Cerebellar nuclear complex (tissue), 1 donor: ENCODE measurements at places on chromosomes 1 and 21.
A peak's percentile ranks its signal among the peaks of the same experiment; 100 is the strongest.

GRCh38 chr1:153363641-153364040 is 6.0 kb downstream of the S100A9 start:
- no peak for DNase-seq

GRCh38 chr1:3442901-3443300 is 11.6 kb upstream of the ARHGEF16 start:
- DNase-seq, result no peak

- DNase-seq, result no peak
Measured at GRCh38 chr1:41371630-41372599, 10.7 kb downstream of the FOXO6 start.

DNA sequence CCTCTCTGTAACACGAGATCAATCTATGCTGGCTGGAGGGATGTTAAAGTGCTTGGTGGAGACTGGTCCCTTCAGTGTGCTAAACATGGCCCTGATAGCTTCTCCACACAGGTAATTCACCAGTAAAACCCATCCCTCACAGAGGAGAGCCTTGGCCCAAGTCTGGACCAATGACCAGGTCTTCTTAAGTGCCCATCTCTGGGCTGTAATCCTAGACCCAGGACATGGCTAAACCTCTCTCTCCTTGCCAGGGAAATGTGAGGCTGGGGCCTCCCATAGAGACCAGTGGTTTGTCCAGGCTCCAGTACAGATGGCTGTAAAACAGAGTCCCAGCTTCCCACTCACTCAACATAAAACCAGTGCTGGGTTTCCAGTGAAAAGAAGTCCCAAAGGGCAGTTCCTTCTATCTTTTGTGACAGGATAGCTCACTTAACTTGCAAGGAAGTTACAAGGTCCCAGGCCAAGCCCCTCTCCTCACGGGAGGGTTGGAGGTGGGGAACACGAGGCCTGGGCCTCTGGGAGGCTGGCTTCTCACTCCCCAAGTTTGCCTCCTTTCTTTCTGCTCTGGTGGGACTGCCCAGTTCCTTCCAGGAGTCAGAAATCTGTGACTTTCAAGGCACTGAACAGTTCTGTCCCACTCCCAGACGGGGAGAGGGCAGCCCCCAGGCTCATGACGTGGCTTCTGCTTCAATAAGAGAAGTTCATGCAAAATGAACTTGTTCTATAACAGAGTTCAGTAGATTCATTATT is 2.2 kb upstream of the KIF17 start:
- no peak for DNase-seq

DNA sequence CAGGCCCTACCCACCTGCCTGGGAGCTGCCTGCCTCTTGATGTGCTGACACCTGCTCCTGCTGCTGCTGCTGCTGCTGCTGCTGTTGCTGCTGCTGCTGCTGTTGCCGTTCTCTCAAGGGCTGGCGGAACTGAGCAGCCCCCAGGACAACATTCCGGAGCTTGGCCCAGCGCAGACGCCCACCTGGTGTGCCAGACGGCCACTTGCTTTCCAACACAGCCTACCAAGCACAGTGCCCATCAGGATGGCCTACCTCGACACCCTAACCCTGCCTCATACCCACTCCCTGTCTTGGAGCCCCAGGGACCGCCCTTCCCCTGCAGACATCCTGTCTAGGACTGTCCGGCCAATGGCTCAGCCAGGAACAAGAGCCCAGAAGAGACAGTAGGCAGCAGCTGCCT is 11.8 kb downstream of the DENND4B start:
- no peak for DNase-seq

DNA sequence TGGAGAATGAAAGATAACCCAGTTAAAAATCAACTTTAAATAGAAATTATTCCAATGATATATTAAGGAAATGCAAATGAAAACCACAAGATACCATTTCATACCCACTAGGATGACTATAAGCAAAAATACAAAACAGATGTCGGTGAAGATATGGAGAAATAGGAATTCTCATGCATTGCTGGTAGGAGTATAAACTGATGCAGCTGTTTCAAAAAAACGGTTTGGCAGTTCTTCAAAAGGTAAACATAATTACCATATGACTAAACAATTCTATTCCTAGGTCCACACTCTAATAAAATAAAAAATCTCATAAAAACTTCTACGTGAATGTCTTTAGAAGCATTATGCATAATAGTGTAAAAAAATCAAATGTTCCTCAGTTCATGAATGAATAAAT is 763.3 kb upstream of the BRINP3 start:
- DNase-seq, result no peak

GRCh38 chr1:228289996-228290881 is 82.4 kb downstream of the OBSCN start:
- DNase-seq, result no peak

DNA sequence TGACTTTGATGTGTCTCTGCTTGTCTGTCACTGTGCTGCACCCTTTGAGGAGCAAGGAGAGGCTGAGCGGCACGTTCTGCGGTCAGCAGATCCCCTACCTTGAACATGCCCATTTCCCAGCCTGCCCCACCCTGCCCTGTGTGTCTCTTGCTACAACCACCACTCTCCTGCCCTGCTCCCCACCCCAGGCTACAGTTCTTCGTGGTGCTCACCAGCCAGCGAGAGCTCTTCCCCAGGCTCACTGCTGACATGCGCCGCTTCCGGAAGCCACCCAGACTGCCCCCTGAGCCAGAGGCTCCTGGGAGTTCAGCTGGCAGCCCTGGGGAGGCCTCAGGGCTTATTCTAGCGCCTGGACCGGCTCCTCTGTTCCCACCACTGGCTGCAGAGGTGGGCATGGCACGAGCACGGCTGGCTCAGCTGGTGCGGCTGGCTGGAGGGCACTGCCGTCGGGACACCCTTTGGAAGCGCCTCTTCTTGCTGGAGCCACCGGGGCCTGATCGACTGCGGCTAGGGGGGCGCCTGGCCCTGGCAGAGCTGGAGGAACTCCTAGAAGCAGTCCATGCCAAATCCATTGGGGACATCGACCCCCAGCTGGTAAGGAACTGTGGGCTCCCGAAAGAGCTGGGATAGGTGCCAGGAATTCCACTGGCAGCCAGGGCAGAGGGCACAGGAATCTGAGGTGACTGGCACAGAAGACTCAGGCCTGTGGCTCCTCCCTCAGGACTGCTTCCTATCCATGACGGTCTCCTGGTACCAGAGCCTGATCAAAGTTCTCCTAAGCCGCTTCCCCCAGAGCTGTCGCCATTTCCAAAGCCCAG is 5.6 kb downstream of the HYI start:
- no peak for DNase-seq

DNA sequence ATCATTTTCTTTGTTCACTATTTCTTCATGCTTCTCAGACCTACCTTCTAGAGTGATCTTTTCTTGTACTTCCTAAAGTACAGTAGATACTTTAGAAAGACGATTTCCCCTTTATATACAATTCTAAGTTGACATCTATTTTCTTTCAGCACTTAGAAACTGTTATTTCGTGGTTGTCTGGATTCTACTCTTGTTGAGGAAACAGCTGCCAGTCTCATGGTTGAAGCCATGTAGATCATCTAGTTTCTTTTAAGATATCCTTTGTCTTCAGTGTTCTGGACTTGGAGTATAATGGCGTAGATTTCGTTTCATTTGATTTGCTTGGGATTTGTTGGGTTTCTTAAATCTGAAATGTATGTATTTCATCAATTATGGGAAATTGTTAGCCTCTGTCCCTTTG is 67.6 kb downstream of the PKN2 start:
- DNase-seq, result no peak

DNA sequence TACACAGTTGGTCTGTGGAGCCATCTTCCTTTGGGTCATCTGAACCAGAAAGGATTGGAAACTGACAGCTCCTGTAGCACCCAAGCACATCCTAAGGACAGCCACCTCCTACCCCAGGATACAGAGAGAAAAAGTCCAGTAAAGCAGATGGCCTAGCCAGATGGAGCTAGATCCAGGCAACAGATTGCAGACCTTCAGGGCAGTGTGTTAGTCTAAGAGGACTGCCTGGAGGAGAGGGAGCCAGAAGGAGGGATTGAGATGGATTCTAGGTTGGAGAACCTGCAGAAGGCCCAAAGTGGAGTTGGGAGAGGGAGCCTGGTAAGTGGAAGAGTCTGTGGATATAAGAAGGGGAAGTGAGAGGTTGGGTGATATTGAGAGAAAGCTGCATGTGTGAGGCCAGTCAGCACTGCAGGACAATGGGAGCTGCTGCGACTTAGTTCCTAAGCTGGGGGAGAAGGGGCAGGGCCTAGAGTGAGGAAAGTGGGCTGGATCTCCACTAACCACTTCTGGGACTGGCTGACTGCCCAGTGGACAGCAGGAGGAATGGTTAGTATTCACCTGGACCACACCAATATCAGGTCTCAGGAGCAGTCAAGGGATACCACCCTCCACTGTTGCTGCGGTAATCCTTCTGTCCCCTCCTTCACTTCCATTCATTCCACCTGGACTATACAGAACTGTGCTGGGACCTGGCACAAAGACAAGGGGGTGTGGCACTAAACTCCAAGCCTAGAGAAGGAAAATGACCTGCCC is 13.4 kb downstream of the BCAN start:
- no peak for DNase-seq

DNA sequence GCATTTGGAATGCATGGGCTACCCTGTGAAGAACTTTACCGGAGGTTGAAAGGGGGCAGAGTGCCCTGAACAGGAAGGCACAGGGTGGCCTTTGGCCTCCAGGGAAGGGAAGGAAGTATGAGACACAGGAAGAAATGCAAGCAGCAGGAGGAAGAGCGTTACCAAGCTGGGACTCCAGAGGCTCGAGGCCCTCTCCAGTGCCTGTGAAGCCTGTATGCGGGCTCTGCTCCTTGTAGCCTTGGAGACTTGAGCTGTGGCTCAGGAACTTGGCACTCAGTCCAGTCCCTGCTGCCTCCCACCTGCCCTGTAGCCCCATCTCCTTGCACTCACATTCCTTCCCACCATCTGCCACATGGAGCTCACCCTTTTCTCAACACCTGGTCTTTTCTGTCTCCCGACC is 33.5 kb upstream of the RNF19B start:
- DNase-seq, result peak; percentile 61

DNA sequence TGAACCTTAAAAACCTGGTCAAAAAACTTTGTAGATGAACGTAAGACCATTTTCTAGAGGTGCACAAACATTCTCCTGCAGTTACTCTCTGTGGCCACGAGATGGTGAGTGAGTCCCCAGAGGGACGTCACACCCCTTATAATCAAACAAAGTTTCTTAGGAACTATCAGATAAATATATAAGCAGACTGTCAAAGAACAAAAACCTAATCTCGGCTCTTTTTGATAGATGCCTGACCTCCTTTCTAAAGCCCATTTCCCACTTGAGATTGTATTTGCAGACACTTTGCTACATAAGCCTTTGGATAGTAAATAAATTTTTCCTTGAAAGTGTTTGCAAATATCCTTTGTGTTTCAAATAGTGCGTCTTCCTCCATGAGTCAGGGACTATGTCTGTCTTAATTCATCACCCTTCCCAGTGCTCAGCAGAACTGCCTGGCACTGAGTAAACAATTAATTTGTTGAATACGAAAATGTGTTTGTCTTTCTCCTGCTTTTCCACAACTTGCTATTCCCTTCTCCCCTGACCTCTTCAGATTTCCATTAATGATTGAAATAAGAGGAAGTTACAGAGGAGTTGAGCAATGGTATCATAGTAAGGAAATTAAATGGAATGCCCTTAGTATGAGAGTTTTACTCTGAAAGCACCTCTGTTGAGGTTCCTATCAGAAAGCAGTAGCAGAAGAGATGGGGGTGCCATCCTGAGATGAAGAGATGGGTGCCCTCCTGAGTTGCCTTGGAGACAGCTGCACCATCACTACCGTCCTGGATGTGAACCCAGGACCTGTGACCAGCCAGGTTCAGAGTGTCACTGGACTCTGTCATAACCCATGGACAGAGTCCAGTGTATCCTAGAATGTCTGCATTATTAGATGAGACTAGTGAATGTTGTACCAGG is 57.8 kb upstream of the RAVER2 start:
- DNase-seq, result no peak

DNA sequence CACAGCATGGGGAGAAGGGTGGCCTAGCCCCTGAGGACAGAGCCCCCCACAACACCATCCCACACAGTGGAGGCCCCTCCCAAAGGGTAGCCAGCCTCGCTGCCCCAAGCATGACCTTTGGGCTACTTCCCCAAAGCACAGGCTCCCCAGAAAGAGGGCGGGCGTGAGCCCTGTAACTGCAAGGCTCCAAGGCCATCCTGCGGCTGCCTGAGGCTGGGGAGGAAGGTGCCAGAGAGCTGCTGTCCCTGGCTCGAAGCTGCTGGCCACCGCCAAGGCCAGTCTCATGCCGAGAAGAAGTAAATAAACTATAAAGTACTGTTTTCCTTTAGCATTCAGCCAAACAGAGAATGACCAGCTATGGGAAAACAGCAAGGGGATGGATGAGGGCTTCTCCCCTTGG is 27.5 kb downstream of the UBASH3A start:
- no peak for DNase-seq

DNA sequence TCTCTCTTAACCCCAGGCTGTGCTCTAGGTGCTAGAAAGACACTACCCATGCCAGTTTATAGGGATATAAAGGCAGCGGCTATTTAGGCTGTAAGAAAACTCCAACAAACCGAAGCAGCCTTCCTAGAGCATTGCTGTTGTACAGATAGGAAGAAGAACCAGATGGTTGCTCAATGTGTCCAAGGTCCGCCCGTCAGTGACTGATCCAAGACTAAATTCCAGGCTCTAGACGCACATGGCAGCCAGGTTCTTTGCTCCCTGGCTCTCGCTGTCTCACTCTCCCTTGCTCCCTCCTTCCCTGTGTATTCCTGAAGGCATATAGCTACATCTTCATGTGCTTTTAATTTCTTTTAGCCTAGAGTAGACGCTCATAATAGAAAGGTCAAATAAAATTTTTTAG is 303.4 kb downstream of the KIF26B start:
- DNase-seq, result peak; percentile 27

GRCh38 chr1:60878323-60878722 is 204.0 kb upstream of the NFIA start:
- DNase-seq, result no peak

- no peak for DNase-seq
Measured at GRCh38 chr1:193210996-193211395, 24.6 kb upstream of the B3GALT2 start.

GRCh38 chr1:59686574-59686973 is 128.2 kb upstream of the HOOK1 start:
- DNase-seq, result no peak

DNA sequence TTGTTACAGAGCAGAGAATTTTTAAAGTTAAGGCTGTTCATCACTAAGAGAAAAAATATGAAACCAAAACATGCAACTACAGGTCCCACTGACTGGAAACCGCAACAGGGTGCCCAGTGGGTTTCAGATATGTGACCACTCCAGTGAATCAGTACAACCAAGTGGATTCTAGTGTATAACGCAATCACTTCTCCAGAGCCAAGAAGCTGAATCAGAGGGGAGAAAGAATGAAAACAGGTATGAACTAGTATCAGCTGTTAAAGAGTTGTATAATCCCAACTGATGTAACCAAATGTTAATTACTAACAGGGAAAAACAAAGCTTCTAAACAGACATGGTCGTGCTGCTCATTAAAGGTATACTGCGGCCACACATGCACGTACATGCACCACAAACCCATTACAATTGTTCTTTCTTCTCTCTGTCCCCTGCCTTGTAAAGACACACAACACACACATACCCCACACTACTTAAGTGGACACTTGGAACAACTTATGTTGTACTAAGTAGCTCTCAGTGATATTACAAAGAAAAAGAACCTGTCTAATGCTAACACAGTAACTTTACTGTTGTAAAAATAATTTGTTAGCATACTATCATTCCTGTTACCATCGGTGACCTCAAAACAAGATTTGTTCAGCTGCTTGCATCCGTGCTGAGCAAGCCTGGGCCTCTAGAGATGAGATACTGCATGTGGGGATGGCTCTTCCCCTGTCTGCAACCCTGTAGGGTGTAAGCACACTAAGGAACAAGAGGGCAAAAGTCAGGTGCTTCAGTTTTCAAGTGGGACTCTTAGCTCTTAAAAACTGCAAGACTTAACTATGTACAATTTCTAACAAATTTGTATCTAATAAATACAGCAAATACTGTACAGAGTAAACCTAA is 74.2 kb downstream of the PTPN14 start:
- DNase-seq, result no peak
